ENCODE measurements at places on chromosomes 3 and 15. TPM values are rescaled to one million over a fixed set of nuclear protein-coding genes. Genes with fewer than 3 reads are reported as not detected.

Gene TMEM87A
- 36.1 TPM for polyA plus RNA-seq

GRCh38 chr3:99854756-99855298, 37.2 kb downstream of the CMSS1 start:
- DNase-seq: no peak

Gene LMOD3
- polyA plus RNA-seq: 0.20 TPM

- DNase-seq: peak; percentile 25
These were observed 46.8 kb downstream of the PXYLP1 start for GRCh38 chr3:141278196-141279076.

Gene SELENOK
- polyA plus RNA-seq: 39.3 TPM

Gene FSIP1
- polyA plus RNA-seq: 0.50 TPM

Gene RBP2
- not detected for polyA plus RNA-seq

Gene GOLGA8S
- 0.03 TPM for polyA plus RNA-seq

DNA sequence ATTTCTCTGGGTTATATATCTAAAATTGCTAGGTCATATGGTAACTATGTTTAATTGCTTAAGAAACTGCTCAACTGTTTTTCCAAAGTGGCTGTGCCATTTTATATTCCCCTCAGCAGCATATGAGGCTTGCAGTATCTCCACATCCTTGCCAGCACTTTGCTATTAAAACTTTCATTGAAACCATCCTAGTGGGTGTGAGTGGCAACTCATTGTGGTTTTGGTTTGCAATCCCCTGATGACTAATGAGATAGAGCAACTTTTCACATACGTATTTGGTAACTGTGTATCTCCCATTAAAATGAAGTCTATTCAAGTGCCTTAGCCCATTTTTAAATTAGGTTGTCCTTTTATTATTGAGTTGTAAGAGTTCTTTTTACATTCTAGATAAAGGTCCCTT, 17.3 kb downstream of the KPNA1 start:
- peak; percentile 93 for DNase-seq

Gene APBA2
- polyA plus RNA-seq: 9.5 TPM

DNA sequence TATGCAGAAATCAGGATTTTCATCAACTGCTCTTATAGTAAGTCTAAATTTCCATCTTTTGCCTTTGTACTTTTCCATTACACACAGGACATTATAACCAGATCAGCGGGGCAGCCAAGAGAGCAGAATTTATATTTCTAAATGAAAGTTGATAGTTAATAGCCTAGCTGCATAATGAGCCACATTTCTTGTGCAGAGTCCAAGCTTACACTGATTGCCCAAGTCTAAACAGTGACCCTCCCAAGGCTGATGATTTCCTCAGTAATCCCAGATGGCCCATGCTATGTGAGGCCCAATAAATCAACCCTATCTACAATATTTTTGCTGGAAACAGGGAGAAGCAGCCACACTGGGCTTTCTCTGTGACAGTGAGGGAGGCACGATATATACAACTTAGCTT, 475.8 kb upstream of the KCNMB2 start:
- peak; percentile 97 for DNase-seq

Gene TRIM71
- polyA plus RNA-seq: 0.02 TPM

GRCh38 chr3:102057781-102058421, 208.6 kb downstream of the NFKBIZ start:
- no peak for DNase-seq

DNA sequence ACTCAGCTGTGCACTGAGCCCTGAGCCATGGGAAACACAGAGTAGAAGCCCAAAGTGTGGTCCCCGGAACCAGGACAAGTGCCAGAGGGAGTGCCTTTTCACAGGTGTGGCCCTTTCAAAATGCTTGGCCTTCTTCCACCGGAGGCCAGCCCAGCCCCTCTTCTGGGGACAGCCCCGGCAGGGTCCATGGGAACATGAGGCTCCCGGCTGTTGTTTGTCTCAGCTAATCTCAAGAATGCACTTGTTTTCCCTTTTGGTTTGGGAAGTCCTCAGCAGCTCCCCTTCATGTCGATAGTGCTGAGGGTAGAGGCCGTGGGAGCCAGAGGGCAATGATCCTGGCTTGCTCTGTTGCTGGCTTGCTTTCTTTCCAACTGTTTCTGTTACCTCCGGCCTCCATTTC, 91.1 kb upstream of the MRPS22 start:
- DNase-seq: no peak

DNA sequence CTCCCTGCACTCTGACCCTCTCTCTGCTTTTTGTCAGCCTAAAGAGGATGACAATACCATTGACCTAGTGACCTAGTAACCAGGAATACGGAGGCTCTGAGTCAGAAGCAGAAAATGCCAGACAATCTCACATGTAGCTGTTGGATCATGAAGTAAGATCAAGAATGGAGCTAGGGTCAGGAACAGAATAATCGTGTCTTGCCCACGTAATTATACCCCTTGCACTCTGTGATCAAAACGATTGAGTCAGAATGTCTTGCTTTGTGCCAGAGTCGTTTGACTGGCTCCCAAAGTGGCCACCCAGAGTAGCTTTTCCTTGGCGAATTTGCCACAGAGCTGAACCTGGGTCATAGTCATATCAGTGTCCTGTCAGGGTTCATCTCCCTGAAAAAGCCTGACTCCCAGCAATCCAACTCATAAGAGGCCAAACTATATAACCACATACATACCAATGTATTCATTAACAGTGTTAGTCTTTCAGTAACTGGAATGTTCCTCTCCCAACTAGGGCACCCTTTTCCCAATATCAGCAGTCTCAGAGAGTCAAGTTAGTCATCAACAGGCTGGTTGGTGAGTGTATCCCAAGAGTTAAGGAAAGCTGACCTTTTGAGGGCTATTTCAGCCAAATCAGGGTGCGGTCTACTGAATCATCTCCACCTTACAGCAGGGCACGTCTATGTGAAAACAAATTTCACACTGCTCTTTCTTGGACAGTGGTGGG, 5.0 kb upstream of the CDV3 start:
- DNase-seq: peak; percentile 90

Gene ATP8B4
- 3.5 TPM for polyA plus RNA-seq

GRCh38 chr3:71499227-71499876, 84.2 kb downstream of the FOXP1 start:
- DNase-seq: no peak

- no peak for DNase-seq
These were observed 52.5 kb downstream of the FOXP1 start for GRCh38 chr3:71530903-71531530.

GRCh38 chr3:48492461-48493202, 11.3 kb downstream of the SHISA5 start:
- DNase-seq: peak; percentile 68

Data from fibroblast of lung (primary cell).